ENCODE measurements at places on chromosomes 4 and X. TPM values are rescaled to one million over a fixed set of nuclear protein-coding genes. Genes with fewer than 3 reads are reported as not detected.

FAM53A gene
- 4.3 TPM for total RNA-seq

NOX1 gene
- not detected for total RNA-seq

PPEF2 gene
- not detected for total RNA-seq

DNA sequence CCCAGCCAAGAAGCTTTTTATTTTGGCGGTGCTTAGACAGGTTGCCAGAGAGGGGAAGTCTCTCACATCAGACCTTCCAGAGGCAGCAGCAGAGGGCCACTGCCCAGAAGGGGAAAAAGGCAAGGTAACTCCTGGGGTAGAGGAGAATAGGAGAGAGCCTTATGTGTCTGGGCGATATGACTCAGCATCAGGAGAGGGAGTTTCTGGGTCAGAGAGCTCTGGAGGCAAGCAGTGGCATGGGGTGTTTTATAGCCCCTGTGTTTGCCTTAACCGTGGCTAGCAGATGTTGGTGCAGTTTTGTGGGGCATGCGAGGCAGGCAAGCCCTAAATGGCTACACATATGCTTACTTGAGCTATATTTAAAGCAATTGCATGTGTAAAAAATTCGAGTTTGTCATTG is 8.3 kb upstream of the ZXDB start:
- no peak for DNase-seq

- no peak for DNase-seq
Measured at GRCh38 chrX:30874851-30875250, 14.2 kb downstream of the TAB3 start.

Measured in osteoblast (primary cell).